ENCODE measurements at places on chromosomes 5 and 9.

DNA sequence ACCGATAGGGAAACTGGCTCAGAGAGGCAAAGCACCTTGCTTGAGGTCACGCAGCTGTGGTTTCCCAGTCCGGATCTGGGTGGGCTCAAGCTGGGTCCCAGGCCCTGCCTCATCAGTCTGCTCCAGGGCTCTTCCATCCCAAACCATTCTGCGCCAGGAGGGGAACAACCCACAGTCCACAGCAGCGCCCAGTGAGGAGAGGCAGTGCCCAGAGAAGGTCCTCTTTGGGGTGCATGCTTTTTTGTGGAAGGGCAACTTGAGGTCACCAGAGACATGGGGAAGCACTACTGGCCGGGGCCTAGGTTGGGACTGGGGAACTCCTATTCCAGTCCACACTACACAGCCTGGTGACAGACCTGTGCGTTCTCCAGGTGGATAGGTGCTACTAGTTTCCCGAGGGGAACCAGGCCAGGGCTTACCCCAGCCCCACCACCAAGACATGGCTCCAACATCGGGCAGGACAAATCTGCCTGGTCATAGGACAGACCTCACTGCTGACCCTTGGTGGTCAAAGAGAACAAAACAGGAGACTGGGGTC lies 62.5 kb upstream of the RNF130 start:
- H3K4me3 ChIP-seq, result no peak overlapping the region
- no peaks in the 10 kb centered on the region for H3K4me1 ChIP-seq
- no peak overlapping the region for H3K27ac ChIP-seq
- DNase-seq, result no peak

- peaks cover 11% of the 10 kb centered on the region for H3K36me3 ChIP-seq
- H3K27ac ChIP-seq, result no peak overlapping the region
- no peak overlapping the region for H3K4me3 ChIP-seq
- peaks cover 2% of the 10 kb centered on the region for H3K4me1 ChIP-seq
- DNase-seq, result no peak
These were observed 101.8 kb upstream of the TAF11L2 start for GRCh38 chr5:17396247-17396646.

DNA sequence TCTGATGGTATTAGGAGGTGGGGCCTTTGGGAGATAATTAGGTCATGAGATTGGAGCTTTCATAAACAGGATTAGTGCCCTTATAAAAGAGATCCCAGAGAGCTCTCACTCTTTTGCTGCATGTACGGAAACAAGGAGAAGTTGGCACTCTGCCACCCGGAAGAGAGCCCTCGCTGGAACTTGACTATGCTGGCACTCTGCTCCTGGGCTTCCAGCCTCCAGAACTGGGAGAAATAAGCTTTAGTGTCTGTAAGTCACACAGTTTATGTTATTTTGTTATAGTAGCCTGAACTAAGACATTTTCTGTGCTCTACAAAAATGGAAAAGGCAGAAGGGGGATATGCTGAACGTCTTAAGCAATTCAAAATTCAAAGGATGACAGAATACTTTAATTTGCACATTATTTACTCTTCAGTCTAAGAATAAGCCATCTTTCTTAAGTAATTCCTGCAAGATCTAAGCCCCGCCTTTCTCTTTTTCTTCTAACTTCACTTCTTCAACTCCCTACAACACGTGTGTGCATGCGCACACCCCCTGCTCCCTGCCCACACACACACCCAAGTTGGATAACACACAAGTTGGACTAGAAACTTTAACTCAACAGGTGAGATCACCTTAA lies 17.3 kb downstream of the NFIB start:
- DNase-seq, result no peak
- no peak overlapping the region for H3K4me3 ChIP-seq
- no peaks in the 10 kb centered on the region for H3K27me3 ChIP-seq
- peaks cover 5% of the 10 kb centered on the region for H3K4me1 ChIP-seq
- H3K36me3 ChIP-seq, result peaks cover 4% of the 10 kb centered on the region
- no peak overlapping the region for H3K27ac ChIP-seq

- H3K27me3 ChIP-seq, result no peaks in the 10 kb centered on the region
- no peaks in the 10 kb centered on the region for H3K4me1 ChIP-seq
- no peak overlapping the region for H3K27ac ChIP-seq
- no peak overlapping the region for H3K4me3 ChIP-seq
These were observed 709.3 kb upstream of the RGMB start for GRCh38 chr5:98064118-98064685.

- no peaks in the 10 kb centered on the region for H3K27me3 ChIP-seq
- no peak for DNase-seq
- H3K36me3 ChIP-seq, result no peaks in the 10 kb centered on the region
- no peaks in the 10 kb centered on the region for H3K4me1 ChIP-seq
- no peak overlapping the region for H3K4me3 ChIP-seq
- no peak overlapping the region for H3K27ac ChIP-seq
These were observed 92.1 kb upstream of the MAP1B start for GRCh38 chr5:72015103-72015548.

DNA sequence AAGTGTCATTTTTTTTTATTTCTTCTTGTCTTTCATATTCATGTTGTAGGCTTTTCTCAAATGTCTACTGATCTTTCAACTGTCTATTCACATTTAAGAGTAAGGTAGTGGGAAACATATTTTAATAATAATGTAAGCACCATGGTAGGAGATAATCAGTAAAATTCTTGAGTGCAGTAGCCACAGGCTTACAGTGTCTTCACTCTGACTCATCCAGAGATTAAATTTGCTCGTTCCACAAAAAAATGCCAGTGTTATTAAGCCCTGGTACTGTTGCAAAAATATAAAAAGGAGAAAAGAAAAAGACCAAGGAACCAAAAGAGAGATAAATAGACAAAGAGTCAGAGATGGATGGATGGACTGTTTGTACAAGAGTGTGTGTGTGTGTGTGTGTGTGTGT lies 43.0 kb downstream of the PARP8 start:
- H3K4me3 ChIP-seq, result no peak overlapping the region
- no peaks in the 10 kb centered on the region for H3K36me3 ChIP-seq
- DNase-seq, result no peak
- no peaks in the 10 kb centered on the region for H3K27me3 ChIP-seq

DNA sequence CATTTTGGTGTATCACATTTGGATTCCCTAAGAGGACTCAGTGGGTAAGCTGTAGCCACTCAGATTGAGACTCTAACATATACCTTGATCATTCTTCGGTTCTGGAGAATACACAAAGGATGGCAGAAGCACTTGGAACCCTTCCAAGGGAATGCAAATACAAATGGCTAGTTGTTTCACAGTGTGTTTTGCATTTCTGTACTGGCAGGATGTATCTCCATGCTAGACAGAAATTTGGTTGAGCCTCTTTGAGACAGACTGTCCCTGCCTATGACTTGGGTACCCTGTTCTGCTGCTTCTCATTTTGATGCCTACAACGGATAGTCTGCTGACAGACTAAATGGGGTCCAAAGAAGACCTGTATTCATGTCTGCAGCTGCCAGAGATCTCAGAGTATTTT lies 273.5 kb downstream of the TMEM38B start:
- 0 out of 2 replicates have a peak, but pooled peaks cover 4% of the 10 kb centered on the region for H3K4me1 ChIP-seq
- no peak overlapping the region for H3K27ac ChIP-seq
- H3K27me3 ChIP-seq, result peaks cover 2% of the 10 kb centered on the region
- no peaks in the 10 kb centered on the region for H3K36me3 ChIP-seq

GRCh38 chr5:10358999-10359398 lies 5.5 kb downstream of the MARCHF6 start:
- H3K27me3 ChIP-seq, result no peaks in the 10 kb centered on the region

DNA sequence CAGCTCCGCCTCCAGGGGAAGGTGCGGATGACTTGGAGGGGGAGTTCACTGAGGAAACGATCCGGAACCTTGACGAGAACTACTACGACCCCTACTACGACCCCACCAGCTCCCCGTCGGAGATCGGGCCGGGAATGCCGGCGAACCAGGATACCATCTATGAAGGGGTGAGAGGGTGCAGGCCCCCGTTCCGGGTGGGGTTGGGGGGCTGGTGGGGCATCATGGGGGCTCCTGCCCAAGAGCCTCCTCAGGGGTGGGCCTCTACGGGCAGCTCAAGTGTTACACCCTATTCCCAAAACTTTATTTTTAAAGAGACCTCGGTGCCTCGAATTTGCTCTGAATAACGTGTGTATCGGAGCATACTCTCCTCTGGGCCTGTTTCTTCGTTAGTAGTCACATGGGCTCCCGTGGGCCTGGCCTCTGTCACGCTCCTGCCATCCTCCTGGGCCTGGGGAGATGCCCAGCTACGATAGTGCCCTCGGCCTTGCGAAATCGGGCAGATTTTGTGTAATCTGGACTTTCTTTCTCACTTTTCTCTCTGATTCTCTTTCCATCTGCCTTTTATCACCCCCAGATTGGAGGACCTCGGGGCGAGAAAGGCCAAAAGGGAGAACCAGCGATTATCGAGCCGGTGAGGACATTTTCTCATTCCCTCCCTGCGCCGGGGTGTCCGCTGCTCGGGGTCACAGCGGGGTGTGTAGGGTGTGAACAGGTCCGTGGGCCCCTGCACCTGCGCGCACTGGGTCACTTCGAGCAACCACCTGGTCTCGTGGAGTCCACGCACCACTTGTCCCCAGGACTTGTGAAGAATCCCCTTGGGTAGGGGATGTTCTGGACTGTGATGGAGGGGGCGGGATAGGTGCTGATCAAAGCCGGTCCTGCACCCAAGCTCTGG lies 90.1 kb downstream of the COL5A1 start:
- no peak for DNase-seq
- no peak overlapping the region for H3K27ac ChIP-seq
- H3K4me3 ChIP-seq, result no peak overlapping the region
- no peaks in the 10 kb centered on the region for H3K27me3 ChIP-seq

- no peaks in the 10 kb centered on the region for H3K36me3 ChIP-seq
- H3K27me3 ChIP-seq, result no peaks in the 10 kb centered on the region
- no peaks in the 10 kb centered on the region for H3K4me1 ChIP-seq
- DNase-seq, result no peak
- no peak overlapping the region for H3K4me3 ChIP-seq
These were observed 313.3 kb downstream of the NR2F1-AS1 start for GRCh38 chr5:93267736-93268135.

- no peak overlapping the region for H3K27ac ChIP-seq
- no peaks in the 10 kb centered on the region for H3K36me3 ChIP-seq
- DNase-seq, result no peak
- no peak overlapping the region for H3K4me3 ChIP-seq
- H3K4me1 ChIP-seq, result no peaks in the 10 kb centered on the region
These were observed 133.0 kb downstream of the SLF1 start for GRCh38 chr5:94751460-94751859.

DNA sequence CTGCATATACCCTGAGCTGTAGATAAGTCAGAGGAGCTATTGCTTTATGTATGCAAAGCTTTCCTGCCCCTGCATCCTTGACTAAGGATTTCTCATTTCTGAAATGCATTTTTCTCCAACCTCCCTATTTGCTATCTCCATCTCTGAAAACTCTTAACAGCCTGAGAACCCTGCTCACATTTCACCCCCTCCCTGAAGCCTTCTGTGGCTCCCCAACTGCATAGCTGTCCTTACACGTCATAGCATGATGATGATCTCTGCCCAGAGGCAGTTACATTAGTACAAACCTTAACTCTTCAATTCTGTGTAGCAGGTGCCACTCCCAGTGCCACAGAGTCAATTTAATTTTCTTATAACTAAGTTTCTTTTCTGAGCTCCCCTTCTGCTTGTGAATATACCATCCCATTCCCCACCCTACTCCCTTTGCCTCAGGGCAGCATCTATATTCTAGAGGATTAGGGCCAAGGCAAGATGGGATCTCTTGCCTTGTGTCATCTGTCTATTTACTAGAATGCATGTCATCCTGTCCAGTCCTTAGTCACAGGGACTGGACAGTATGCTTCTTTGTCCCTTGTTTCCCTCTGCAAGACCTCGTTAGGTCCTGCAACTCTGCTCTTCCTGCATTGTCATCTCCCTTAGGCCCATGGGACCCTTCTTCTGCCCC lies 149.7 kb upstream of the SPRY4 start:
- no peak overlapping the region for H3K4me3 ChIP-seq
- no peak overlapping the region for H3K27ac ChIP-seq
- peaks cover 12% of the 10 kb centered on the region for H3K36me3 ChIP-seq
- no peak for DNase-seq

DNA sequence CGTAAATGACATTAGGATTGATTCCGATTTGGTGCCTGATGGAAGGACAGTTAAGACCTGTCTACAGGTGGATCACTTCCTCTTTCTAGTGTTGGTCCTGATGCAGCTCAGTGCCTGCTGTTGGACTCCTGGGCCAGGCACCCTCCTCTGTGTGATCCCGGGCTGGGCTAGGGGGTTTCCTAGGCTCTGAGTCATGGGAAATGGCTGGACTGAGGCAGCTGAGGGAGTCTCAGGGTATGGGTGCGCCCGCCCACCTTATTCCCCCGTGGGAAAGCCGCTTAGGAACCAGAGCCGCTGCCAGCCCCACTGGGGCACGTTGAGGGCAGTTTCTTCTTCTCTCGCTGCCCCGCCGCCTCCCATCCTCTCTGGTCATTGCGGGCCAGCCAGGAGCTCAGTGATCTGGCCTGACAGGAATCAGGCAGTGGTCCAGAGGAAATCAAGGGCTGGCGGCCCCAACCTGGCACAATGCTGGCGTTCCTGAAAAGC lies 12.9 kb downstream of the TCF7 start:
- no peak overlapping the region for H3K4me3 ChIP-seq
- no peaks in the 10 kb centered on the region for H3K27me3 ChIP-seq
- H3K36me3 ChIP-seq, result no peaks in the 10 kb centered on the region
- no peak overlapping the region for H3K27ac ChIP-seq
- H3K4me1 ChIP-seq, result no peaks in the 10 kb centered on the region
- DNase-seq, result no peak

GRCh38 chr9:135269912-135270830 lies 182.7 kb downstream of the OLFM1 start:
- no peaks in the 10 kb centered on the region for H3K27me3 ChIP-seq
- H3K4me1 ChIP-seq, result no peaks in the 10 kb centered on the region
- no peaks in the 10 kb centered on the region for H3K36me3 ChIP-seq
- no peak overlapping the region for H3K27ac ChIP-seq
- DNase-seq, result no peak

- no peak overlapping the region for H3K4me3 ChIP-seq
- no peak overlapping the region for H3K27ac ChIP-seq
- no peak for DNase-seq
- H3K27me3 ChIP-seq, result no peaks in the 10 kb centered on the region
- H3K4me1 ChIP-seq, result no peaks in the 10 kb centered on the region
These were observed 847.9 kb downstream of the EFNA5 start for GRCh38 chr5:106822851-106823250.

- no peaks in the 10 kb centered on the region for H3K36me3 ChIP-seq
- peaks cover 3% of the 10 kb centered on the region for H3K4me1 ChIP-seq
- no peaks in the 10 kb centered on the region for H3K27me3 ChIP-seq
- H3K4me3 ChIP-seq, result no peak overlapping the region
These were observed 2.3 kb upstream of the SLC23A1 start for GRCh38 chr5:139385061-139386049.

All from H9 (cell line).